ENCODE measurements at places on chromosomes 16 and 17. TPM values are rescaled to one million over a fixed set of nuclear protein-coding genes. Genes with fewer than 3 reads are reported as not detected.

The PIGS gene
- total RNA-seq, result 68.6 TPM

The HES7 gene
- not detected for total RNA-seq

The DLX4 gene
- total RNA-seq, result not detected

The HBA1 gene
- not detected for total RNA-seq

The ABCC11 gene
- not detected for total RNA-seq

The KRT32 gene
- not detected for total RNA-seq

The ITGAX gene
- 1.4 TPM for total RNA-seq

The ABI3 gene
- total RNA-seq, result 35.2 TPM

Measured in endothelial cell of umbilical vein (primary cell).